ENCODE measurements at places on chromosomes 12 and 14.

- DNase-seq, result no peak
Observed at GRCh38 chr14:49769171-49769570, 1.2 kb downstream of the KLHDC2 start.

GRCh38 chr12:54606556-54606955 is 18.1 kb upstream of the PPP1R1A start:
- DNase-seq, result no peak

DNA sequence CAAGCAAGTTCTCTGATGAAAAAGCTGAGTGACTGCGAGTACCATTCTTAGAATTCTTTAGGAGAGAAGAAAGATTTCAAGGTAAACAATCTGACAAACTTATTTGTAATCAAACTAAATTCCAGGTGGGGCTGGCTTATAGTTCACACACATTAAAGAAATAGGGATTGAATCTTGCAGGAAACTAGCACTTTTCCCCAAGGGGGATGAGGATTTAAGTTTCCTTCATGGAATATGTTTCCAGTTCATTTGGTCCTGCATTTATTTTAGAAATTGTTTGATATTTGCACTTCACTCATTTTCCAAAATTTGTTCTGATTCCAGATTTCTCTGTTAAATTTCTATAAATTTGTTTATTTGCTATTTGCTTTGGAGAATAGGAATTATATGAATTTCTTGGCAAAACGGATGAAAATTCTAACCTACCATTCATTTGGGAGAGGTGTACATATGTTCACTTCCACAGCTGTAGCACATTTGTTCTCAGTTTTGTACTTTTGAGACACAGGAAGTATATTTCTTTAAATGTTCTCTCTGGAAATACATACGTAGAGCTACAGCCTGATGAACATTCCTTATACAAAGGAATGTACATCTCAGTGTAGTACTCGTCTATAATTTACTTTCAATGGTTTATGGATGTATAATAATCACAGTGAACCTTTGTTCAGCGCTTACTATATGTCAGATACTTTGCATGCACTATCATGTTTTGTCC is 145.5 kb downstream of the AKAP6 start:
- DNase-seq, result no peak

DNA sequence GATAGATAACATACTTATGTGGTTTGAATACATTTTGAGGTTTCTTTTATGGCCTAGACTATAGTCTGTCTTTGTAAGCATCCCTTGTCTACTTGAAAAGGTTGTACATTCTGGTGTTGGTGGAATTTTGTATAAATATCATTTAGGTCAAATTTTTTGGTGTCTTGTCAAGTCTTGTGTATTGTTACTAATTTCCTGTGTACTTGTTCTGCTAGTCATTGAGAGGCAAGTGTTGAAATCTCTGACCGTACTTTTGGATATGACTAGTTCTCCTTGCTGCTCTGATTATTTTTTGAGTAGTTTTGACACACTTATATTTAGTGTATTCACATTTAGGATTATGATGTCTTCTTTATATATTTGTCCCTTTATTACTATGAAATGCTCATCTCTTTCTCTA is 219.6 kb downstream of the CCDC91 start:
- no peak for DNase-seq

GRCh38 chr12:101305226-101305779 is 25.4 kb downstream of the UTP20 start:
- no peak for DNase-seq

- no peak for DNase-seq
Observed at GRCh38 chr12:77974645-77975044, 144.0 kb downstream of the NAV3 start.

GRCh38 chr12:112468046-112468445 is 49.3 kb downstream of the PTPN11 start:
- DNase-seq, result no peak

GRCh38 chr14:51950007-51950406 is 39.3 kb upstream of the RTRAF start:
- no peak for DNase-seq

- DNase-seq, result no peak
Observed at GRCh38 chr12:94704452-94705306, 54.3 kb upstream of the TMCC3 start.

DNA sequence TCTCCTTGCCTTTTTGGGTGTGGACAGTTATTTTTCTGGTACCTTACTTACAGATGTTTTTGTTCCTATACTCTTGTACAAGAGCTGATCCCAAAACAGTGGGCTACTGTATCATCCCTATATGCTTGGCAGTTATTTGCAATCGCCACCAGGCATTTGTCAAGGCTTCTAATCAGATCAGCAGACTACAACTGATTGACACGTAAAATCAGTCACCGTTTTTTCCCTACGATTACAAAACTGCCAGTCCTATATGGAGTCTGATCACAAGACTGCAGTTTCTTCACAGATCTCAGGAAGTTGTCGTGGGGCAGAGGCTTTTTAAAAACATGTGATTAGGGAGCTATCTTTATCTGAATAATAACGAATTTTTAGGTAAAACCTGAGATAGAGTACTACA is 1.3 kb downstream of the LYSET start:
- no peak for DNase-seq

DNA sequence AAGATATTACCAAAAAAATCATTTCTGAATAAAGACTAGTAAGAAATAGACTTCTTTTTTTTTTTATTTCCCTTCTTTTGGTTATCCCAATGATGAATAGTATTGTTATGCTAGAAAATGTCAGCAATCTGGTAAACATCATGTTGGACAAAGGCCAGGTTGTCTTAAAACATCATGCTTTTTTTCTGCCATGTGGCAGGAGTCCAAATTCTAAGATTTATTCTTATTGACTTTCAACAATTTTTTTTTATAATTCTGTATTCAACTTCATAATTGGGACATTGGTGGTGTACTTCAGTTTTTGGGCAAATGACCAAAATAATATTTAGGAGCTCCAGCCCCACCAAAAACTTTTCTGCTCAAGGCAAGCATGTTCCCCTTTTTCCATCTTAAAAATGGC is 10.5 kb downstream of the DCN start:
- DNase-seq, result no peak

DNA sequence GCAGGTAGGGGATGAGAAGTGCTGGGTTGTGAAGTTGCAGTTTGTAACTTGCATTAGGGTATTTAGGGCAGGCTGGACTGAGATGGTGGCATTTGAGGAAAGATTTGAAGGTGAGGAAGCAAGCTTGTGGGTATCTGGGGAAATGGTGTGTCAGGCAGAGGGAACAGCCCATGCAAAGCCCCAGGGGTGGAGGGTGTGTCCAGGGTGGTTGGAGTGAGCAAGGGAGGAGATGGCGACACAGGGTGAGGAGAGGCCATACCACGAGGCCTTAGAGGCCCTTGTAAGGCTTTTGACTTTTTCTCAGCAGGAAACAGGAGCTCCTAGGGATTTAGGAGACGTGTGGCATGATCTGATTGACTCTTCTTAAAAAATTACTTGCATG is 136.9 kb downstream of the NUAK1 start:
- no peak for DNase-seq

- no peak for DNase-seq
Observed at GRCh38 chr14:21861153-21861552, 187.5 kb upstream of the OR4E1 start.

GRCh38 chr12:1995205-1995896 is 8.9 kb downstream of the DCP1B start:
- no peak for DNase-seq

GRCh38 chr12:28099871-28100270 is 90.4 kb upstream of the CCDC91 start:
- DNase-seq, result no peak
